Placental pericyte (primary cell): ENCODE measurements at places on chromosomes 3 and 15. TPM values are rescaled to one million over a fixed set of nuclear protein-coding genes. Genes with fewer than 3 reads are reported as not detected.

Gene ARL6
- total RNA-seq: 3.1 and 18.2 TPM in 2 replicates

Gene SLC12A1
- total RNA-seq: not detected in 2 replicates

Gene GLDN
- 0.29 and 1.8 TPM in 2 replicates for total RNA-seq

Gene ZNF501
- 4.3 and 4.6 TPM in 2 replicates for total RNA-seq

Gene CLDND1
- total RNA-seq: 142 and 235 TPM in 2 replicates

Gene RSRC1
- 26.9 and 30.4 TPM in 2 replicates for total RNA-seq

Gene CKMT1B
- not detected in 2 replicates for total RNA-seq

Gene GASK1A
- total RNA-seq: 0.22 and 0.29 TPM in 2 replicates
